ENCODE measurements at places on chromosomes 1 and 21.
A peak's percentile ranks its signal among the peaks of the same experiment; 100 is the strongest.

DNA sequence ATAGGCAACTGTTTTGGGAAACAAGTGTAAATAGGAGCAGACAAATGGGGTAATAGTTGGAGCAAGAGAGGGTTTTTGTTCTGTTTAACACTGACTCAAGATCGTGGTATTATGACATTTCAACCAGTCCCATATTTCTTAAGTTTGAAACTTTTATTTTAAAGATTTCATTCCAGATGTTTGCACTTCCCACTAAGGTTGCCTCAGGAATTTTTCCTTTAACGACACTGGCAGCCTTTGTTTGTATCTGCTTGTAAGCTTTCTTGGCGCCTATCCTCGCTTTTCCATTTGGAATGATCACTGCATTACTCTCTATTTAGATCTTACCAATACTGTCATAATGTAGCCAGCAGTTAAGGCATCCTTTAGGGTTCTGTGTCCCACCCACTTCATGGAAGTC lies 67.7 kb downstream of the ALG6 start:
- ATAC-seq, result no peak

GRCh38 chr1:112346801-112347350 lies 49.1 kb upstream of the CTTNBP2NL start:
- ATAC-seq, result no peak

GRCh38 chr1:22935433-22935832 lies 37.2 kb downstream of the LACTBL1 start:
- ATAC-seq, result no peak

- ATAC-seq, result no peak
Measured at GRCh38 chr1:30588311-30589073, 134.9 kb downstream of the MATN1 start.

DNA sequence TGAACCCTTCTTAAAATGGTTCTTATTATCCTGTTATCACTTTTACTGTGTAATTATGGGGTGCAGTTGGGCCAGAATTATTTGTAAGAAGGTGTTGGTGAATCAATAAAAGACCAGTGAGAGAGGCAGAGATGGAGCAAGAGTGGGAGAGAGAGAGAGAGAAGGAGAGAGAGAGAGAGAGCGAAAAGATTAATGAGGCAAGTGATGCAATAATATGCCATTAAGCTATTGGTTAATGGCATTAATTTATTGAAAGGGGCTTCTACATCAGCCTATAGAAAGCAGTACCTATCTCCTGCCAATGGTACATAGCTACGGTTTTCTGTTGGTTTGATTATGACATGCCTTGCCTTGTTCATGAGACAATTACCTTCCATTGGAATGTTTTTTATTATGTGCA lies 388.7 kb downstream of the RPS6KC1 start:
- ATAC-seq, result no peak

GRCh38 chr1:78536427-78536826 lies 45.7 kb downstream of the PTGFR start:
- peak; percentile 62 for ATAC-seq

DNA sequence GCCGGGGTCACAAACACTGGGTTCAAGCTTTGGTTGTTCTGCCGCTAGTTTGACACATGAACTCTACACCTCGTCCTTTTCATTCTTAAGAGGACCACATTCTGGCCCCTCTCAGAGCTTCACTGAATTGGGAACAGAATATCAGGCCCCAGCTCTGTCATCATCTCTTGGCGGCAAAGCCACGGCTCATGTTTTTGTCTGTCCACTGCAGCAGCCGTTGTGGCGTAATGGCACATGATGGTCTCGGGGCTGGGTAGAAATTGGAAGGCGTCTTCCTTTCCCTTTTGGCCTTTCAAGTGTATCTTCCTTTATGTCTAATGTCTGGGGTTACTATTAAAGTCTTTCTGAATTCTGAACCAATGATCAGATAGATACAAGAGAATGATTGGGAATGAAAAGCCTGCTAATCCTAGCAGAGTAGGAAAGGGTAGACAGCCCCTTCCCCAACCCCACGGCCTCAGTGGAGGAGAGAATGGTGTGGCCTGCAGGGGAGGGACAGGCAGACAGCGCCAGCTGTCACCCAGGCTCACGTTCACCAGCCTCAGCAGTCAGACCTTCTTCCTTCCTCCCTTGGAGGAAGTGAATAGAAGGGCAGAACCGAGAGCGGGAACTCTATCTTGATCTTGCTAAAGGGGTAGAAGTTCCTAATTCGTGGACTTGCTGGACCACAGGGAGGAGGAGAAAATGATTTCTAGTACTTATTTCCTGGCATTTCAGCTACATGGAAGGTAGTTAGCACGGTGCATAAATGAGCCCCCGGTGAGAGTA lies 498.1 kb downstream of the KIF26B start:
- no peak for ATAC-seq

GRCh38 chr1:160058087-160058486 lies 11.9 kb downstream of the KCNJ10 start:
- ATAC-seq, result peak; percentile 50

DNA sequence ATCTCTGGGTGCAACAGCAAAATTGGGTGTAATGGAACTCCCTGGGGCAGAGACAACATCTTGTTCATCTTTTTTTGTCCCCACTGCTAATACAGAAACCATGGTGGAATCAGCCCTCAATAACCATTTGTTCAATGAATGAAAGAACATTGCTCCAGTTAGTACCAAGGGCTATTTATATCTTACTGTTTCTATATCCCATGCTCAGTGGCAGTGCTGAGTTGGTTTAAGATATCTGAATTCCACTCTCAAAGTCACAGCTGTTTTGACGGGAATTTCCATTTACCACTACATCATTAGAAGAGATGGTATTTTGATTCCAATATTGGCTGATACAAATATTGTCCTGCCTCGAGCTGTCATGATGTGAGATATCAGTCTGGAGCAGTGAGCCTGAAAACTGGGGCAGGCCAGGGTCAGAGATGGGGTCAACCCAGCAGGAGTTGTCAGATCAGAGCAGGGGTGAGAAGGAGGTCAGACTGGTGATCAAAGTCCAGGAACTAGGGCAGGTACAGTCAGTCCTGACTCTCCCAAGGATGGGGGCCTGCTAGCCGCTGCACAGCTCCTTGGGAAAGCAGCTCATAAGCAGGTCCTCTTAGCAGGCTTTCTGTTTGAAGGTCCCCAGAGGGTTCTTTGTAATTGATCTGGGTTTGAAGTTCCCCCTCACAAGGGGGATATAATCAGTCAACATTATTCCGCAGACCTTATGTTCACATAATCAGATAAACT lies 5.8 kb upstream of the PHC2 start:
- ATAC-seq, result no peak

DNA sequence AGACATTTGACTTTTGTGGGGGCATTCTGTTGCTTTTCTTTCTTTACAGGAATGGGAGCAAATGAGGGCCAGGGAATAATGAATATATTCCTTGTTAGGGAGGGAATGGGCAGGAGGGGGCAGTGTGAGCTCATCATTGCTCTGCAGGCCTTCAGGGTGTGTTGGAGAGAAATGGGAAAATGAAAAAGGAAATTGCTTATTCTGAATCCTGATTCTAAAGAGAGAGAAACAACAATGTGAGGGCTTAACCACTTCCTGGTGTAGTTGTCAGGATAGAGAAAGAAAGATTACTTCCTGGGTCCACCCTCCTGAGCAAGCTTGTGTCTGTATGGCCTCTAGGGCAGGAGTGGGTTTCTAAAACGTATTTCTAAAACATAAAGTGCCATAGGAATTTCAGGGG lies 28.3 kb downstream of the VANGL2 start:
- ATAC-seq, result peak; percentile 90

GRCh38 chr1:179935909-179936496 lies 18.6 kb upstream of the CEP350 start:
- no peak for ATAC-seq

DNA sequence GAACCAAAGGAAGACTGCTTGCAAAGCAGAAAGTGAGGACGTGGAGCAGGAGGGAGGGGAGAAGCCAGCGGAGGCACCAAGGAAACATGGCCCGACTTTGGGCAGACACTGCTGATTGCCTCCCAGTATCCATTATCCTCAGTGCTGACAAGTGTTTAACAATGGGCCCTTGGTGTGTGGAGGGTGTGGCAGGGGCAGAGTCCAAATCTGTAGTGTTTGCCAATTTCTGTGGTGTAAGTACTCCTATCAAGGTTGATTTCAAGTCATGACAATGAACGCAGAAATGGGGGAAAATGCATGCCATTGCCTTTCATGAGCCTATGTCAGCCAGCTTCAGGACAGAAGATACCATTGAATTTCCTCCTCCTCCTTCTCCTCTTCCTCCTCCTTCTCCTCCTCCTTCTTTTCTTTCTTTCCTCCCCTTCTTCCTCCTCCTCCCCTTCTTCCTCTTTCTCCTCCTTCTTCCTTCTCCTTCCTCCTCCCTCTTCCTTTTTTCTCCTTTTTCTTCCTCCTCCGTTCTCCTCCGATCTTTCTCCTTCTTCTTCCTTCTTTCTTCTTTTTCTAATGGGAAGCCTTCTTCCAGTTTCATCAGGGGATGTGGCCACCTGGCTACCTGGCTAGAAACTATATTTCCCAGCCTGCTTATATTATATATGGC lies 10.3 kb upstream of the PHC2 start:
- no peak for ATAC-seq

DNA sequence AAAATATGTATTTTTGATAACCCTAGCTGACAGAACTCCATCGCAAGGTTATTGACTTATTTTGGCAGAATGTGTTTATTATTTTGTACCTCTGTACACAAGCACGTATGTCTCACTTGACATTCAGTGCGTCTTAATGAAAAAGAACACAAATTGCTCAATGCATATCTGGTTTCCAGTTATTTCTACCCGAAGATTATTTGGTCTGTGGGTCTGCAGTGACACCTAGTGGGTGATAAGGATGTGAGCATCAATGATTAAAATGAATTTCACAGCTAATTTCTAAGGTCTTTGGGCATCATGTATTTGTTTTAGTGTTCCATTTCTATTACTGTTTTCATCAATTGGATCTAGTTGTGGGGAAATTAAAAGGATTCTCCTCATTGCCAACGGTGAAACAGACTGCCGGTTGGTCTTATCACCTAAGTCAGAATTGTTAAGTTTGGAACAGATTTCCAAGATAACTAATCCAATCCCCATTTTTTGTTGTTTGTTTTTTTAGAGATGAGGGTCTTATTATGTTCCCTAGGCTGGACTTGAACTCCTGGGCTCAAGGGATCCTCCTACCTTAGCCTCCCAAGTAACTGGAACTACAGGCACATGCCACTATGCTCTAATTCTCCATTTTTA lies 13.9 kb downstream of the DDX20 start:
- ATAC-seq, result peak; percentile 79

DNA sequence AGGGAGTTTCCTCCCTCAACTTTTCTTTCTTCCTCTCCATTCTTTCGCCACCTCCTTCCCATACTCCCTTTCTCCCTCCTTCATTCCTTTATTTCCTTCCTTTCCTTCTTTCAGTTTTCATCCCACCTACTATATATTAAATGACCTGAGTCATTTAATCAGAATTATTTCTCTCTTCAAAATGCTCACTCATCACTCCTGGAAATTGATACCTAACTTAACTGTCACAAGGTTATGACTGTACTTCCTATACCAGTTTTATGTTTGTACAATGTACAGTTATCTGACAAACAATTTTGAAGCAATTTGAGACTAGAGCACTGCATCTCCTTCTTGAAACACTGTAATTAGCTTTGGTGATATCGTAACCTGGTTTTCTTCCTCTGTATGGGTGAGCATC lies 41.4 kb downstream of the NEXN start:
- no peak for ATAC-seq

GRCh38 chr1:177106614-177107365 lies 57.7 kb downstream of the ASTN1 start:
- ATAC-seq, result no peak

- no peak for ATAC-seq
Measured at GRCh38 chr1:213714645-213715044, 273.1 kb upstream of the PROX1 start.

GRCh38 chr1:42259059-42259738 lies 75.8 kb downstream of the FOXJ3 start:
- ATAC-seq, result peak; percentile 97

DNA sequence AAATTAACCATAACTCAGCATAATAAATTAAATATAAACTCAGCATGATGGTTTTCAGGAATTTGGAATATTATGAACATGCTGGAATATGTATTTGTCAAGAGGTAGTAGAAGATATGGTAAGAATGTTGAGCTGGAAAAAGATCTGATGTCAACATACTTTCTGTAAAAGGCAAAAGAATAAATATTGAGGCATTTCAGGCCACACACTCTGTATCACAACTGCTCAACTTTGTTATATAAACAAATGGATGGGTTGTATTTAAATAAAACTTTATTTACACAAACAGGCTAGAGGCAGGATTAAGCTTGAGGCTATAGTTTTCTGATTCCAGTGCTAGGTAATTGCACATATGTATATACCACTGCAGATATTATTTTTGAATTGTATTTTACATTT lies 1409.4 kb downstream of the MRPL39 start:
- ATAC-seq, result no peak

Measured in SK-N-SH treated with all-trans-retinoic acid at 6 μM for 48 hours (cell line).